Left renal cortex interstitium (tissue), 4 donors: ENCODE measurements at places on chromosomes 5 and 9. TPM values are rescaled to one million over a fixed set of nuclear protein-coding genes. Genes with fewer than 3 reads are reported as not detected.
A peak's percentile ranks its signal among the peaks of the same experiment; 100 is the strongest.

GRCh38 chr9:127534931-127535330 lies 77.1 kb upstream of the STXBP1 start:
- no peak for DNase-seq

- peak; percentile 94 for DNase-seq
Measured at GRCh38 chr5:154857530-154858296, 714 bp upstream of the CNOT8 start.

DNA sequence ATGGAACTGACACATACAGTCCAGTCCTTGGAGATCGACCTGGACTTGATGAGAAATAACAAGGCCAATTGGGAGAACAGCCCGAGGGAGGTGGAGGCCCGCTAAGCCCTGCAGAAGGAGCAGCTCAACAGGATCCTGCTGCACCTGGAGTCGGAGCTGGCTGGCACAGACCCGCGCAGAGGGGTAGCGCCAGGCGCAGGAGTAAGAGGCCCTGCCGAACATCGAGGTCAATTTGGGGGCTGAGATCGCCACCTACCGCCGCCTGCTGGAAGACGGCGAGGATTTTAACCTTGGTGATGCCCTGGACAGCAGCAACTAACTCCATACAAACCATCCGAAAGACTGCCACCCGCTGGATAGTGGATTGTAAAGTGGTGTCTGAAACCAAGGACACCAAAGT lies 1610.1 kb upstream of the ACO1 start:
- no peak for DNase-seq

- no peak for DNase-seq
Measured at GRCh38 chr5:133203317-133204305, 151.8 kb downstream of the HSPA4 start.

- no peak for DNase-seq
Measured at GRCh38 chr5:377326-377981, 55.9 kb downstream of the AHRR start.

DNA sequence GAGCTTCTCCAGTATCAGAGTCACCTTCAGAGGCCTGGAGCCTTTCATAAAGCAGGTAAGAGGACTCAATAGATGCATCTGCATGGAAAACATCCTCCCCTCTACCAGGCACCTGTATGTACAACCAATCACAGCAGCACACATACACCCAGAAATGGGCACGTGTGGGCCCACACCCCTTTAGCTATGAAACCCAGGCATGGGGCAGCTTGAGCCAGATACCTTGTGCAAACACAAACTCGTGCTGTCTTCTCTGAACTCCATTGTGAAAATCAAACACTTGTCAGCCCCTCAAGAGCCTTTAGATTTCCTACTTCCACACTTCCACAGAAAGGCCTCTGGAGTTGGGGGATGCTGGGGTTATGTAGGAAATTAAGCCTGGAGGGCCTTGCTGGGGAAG lies 1.1 kb upstream of the CSF2 start:
- no peak for DNase-seq

GRCh38 chr5:128836571-128836970 lies 128.7 kb upstream of the SLC27A6 start:
- DNase-seq: no peak

DNA sequence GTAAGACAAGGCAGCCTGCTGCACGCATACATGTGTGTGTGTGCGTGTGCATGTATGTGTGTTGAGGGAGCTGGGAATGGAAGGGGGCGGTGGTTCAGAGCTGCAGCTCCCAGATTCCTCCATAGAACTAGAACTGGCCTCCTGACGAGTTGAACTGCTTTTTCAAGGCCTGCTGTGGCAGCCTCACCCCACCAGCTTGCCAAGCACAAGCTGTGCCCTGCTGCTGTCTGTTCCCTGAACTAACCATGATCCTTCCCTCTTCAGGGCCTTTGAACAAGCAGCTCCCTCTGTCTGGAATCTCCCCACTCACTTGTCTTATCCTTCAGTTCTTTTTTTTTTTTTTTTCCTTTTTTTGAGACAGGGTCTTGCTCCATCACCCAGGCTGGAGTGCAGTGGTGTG lies 22.6 kb downstream of the LRSAM1 start:
- no peak for DNase-seq

GRCh38 chr5:113693701-113694100 lies 180.2 kb downstream of the YTHDC2 start:
- DNase-seq: no peak

GRCh38 chr5:81544351-81545018 lies 150.6 kb upstream of the ACOT12 start:
- DNase-seq: no peak

GRCh38 chr5:40080191-40080590 lies 599.5 kb upstream of the PTGER4 start:
- no peak for DNase-seq

DNA sequence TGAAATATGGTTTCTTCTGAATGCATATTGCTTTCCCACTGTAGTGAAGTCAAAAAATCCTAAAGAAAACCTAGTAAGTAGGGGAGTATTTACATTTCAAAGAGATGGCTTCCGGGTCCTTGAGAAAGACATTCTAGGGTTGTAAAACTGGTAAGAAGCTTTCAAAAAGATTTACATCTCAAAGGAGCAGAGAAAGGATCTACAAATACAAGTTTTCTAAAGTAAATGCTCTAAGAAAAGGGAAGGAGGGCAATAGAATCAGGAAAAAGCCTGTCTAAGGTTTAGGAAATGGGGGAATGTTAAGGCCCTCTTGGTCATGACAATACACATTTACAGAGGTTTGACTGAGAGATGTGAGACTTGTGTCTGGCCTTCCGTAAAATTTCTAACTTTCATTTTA lies 16.7 kb upstream of the TRPC7 start:
- no peak for DNase-seq

- DNase-seq: no peak
Measured at GRCh38 chr9:16824545-16825330, 45.7 kb downstream of the BNC2 start.

GRCh38 chr9:132768932-132769905 lies 99.0 kb downstream of the GTF3C4 start:
- peak; percentile 60 for DNase-seq

- no peak for DNase-seq
Measured at GRCh38 chr5:11898787-11899186, 5.5 kb downstream of the CTNND2 start.

GRCh38 chr5:115069087-115069968 lies 100.4 kb downstream of the TRIM36 start:
- peak; percentile 19 for DNase-seq

DNA sequence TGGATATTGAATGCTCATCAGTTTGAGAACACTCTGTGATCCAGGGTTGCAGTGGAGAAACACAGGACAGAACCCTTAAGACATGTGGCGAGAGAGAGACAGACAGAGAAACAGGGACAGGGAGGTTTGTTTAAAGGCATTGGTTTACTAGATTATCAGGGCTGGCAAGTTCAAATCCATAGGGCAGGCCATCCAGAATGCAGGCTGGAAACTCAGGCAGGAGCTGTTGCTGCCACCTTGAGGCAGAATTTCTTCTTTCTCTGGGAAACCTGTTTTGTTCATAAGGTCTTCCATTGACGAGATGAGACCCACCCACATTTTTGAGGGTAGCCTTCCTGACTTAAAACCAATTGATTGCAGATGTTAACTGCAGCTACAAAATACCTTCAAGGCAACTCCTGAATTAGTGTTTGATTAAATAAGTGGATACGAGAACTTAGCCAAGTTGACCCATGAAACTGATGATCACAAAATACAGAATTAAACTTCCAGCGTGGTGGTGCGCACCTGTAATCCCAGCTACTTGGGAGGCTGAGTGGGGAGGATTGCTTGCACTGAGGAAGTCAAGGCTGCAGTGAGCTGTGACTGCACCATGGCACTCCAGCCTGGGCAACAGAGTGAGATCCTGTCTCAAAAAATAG lies 55.9 kb downstream of the NSUN2 start:
- no peak for DNase-seq

DNA sequence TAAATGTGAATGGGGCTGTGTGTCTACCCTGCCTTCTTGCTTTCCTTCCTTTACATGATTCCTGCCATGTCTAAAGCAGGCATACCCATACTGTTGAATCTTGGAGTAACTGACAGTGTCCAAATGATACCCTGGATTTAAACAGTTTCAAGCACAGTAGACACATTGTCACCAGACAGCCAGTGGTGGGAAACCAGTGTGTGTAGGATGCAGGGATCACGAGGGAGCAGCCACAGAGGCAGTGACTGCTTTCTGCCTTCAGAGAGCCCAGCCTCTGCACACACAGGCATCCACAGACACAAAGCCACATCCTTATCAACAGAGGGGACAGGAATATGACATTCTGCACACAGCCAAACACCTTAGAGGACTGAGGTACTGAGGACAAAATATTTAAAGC lies 184.2 kb upstream of the TBCA start:
- no peak for DNase-seq

DNA sequence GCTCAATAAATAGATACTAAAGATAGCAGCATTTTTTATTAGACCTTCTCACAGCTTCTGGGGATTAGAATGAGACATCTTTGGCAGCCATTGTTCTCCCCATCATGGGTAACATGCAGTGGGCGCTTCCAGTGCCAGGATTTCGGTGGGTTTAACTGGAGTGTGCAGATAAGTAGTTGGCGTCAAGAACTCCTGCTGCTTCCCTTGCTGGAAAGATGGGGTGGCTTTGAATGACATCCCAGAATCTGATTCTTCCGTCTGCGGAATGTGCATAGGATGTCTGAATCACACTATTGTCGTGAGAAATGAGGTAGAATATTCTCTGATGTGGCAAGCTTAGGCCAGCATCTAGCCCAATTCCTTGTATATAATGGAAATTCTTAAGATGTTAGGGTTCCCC lies 7.3 kb downstream of the SFXN1 start:
- DNase-seq: no peak

DNA sequence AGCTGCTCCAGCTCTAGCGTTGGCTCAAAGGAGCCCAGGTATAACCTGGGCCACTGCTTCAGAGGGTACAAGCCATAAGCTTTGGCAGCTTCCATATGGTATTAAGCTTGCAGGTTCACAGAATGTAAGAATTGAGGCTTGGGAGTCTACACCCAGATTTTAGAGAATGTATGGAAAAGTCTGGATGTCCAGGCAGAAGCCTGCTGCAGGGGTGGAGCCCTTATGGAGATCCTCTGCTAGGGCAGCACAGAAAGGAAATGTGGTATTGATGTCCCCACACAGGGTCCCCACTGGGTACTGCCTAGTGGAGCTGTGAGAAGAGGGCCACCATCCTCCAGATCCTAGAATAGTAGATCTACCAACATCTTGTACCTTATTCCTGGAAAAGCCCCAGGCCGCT lies 626.9 kb downstream of the MAT2B start:
- DNase-seq: no peak

- no peak for DNase-seq
Measured at GRCh38 chr9:129669141-129669718, 3.8 kb downstream of the PRRX2 start.

GRCh38 chr9:111037356-111037707 lies 938 bp downstream of the LPAR1 start:
- peak; percentile 48 for DNase-seq

DNA sequence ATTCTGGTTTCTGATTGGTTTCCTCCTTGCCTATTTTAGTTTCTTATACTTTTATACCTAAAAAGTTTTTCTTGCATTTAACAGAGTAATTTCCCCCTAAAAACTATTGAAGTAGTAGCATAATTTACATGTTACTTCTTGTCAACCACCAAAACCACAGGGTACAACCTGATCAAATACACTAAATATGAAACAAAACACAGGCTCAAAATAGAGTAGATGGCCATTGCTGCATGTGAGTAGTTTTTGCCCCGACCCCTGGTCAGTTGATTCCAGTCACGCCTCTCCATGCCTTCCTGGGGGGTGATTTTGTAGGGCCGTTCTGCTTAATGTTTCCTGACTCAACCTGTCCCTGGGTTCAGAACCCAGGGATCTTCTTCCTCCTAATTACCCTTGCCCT lies 101.8 kb downstream of the TLE4 start:
- DNase-seq: no peak

GRCh38 chr5:149379177-149379761 lies at the start of gene IL17B:
TSS of gene IL17B (minus strand) at chr5:149379292. CDS start at chr5:149379225, 67 bp downstream.
- DNase-seq: no peak

- no peak for DNase-seq
Measured at GRCh38 chr5:12354686-12355085, 450.4 kb upstream of the CTNND2 start.

DNA sequence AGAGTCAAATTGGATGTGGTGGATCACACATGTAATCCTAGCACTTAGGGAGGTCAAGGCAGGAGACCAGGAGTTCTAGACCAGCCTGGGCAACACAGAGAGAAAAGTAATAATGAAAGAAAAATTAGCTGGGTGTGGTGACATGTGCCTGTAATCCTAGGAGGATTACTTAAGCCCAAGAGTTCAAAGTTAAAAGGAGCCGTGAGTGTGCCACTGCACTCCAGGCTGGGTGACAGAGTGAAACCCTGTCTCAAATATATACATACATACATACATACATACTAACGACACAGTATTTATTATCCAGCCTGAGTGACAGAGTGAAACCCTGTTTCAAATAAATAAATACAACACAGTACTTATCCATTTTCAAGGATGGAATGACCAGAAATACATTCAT lies 180.3 kb downstream of the BNC2 start:
- no peak for DNase-seq

GRCh38 chr9:120928483-120929228 lies 2.1 kb upstream of the TRAF1 start:
- no peak for DNase-seq

GRCh38 chr5:89421035-89421434 lies 538.1 kb upstream of the MEF2C start:
- no peak for DNase-seq

DNA sequence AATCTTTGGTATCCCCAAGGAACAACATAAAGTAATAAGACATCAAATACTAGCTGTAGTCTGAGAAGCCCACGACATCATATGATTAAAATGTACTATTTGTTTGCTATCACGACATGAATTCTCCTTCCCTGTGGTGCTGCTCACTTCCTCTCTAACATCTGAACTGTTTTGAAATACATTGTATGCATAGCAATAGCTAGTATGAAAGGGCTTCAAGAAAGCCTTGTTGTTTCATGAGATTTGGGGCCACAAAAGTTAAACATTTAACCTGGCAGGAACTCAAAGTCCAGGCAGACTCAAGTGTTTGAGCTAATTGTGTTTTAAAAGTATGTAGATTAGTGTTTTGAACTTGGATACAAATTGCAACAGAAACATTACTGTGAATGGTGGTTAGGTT lies 237.4 kb upstream of the PTGER4 start:
- DNase-seq: no peak

DNA sequence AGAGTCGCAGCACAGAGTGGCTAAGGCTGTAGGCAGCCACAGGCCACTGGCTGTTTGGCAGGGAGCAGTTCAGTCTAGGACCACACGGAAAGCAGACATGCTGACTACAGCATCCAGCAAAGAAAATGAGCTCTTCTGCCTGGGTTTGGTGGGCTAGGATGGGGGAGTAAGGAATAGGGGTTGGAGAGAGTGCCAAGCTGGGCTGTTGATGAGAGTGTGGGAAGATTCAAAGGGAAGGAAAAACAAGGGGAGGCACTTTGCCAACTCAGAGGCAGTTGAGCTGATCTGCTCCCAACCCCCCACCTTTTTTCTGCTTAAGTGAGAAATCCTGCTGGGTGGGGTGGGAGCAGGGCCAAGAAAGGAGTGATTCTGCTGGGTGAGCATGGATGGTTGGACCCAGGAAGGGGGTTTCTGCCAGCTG lies 35.9 kb downstream of the SVEP1 start:
- DNase-seq: no peak

CYLC2 gene
- not detected for polyA plus RNA-seq

IFNA21 gene
- polyA plus RNA-seq: 0.24 TPM

DENND1A gene
- polyA plus RNA-seq: 22.3 TPM

NTNG2 gene
- polyA plus RNA-seq: 0.34 TPM

SLC36A2 gene
- polyA plus RNA-seq: 12.7 TPM

NEURL1B gene
- polyA plus RNA-seq: 17.0 TPM

SPAAR gene
- polyA plus RNA-seq: 2.2 TPM

CEL gene
- polyA plus RNA-seq: 5.8 TPM

GTF2H2 gene
- polyA plus RNA-seq: 15.6 TPM

PCDHGA6 gene
- polyA plus RNA-seq: 7.4 TPM

MLANA gene
- 0.98 TPM for polyA plus RNA-seq

MELK gene
- 21.6 TPM for polyA plus RNA-seq

KIF12 gene
- polyA plus RNA-seq: 253 TPM
